ENCODE measurements at places on chromosomes 4 and X. TPM values are rescaled to one million over a fixed set of nuclear protein-coding genes. Genes with fewer than 3 reads are reported as not detected.

- no peak for DNase-seq
Measured at GRCh38 chr4:42488554-42488953, 91.3 kb downstream of the SHISA3 start.

DNA sequence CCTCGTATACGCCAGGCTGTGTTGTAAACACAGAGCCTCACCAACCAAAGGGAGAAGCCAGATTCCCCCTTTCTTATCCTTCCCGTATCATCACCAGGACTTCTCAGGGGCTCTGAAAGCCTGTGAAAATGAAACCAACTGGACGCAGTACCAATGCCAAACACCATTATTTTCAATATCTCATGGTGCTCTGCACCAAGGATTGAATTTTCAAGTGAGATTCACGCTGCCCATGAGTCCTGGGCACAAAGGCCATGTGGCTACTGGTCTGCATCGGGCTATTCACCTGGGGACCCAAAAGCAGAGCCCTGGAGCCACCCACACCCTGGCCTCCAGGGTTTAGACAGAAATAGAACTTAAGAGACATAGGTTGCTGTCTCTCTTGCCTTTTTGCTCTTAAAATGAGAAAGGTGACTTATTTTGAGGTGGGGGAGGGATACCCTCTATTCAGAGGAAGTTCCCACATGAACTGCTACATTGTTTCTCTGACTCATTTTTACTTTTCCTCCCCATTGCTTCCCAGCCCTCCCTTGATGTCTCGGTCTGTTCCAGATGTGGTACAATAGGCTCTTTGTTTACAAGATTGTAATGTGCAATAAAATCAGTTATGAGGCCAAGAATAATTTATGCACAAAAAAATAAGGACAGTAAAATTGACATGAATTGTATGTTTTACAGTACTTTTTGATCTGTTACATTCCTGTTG, 55.4 kb downstream of the MAML3 start:
- no peak for DNase-seq

GRCh38 chrX:105150557-105150956, 69.9 kb downstream of the TEX13A start:
- DNase-seq, result no peak

DNA sequence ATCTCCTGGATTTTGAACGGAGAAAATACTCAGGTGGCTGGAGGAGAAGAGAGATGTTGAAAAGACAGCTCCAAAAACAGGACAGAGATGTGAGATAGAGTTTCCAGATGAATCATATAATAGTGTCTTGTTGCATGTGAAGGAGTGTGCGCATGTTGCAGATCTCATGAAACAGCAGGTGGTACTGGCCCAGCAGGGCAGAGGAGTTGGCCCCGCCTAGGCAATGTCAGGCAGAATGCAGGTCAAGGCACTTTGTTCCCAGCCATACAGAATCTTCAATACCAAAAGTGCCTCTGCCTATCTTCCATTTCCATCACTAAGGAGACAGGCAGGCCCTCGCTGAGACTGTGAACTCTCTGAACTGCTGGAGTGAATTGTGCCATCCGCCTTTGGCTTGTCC, 63.9 kb upstream of the FAT1 start:
- no peak for DNase-seq

GRCh38 chr4:53431052-53431451, 53.6 kb downstream of the FIP1L1 start:
- no peak for DNase-seq

DNA sequence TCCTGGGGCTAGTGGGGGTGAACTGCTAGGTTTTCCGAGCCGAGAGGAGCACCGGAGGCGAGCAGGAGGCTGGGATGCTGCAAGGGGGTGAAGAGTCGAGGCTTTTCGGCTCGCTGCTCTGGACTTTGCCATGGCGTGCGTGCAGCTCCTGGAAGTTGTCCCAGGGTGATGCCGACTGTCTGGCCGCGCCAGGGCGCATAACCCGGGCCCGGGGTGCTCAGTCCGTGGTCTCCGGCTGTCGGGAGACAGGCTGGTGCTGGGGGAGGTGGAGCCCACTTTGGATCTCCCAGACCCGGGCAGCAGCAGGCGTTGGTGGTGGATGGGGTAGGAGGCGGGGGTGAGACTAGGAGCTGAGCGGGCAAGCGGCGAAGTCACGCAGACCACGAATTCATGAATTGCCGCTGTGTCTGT, 793 bp downstream of the GRIA3 start:
- DNase-seq, result peak; percentile 16

- DNase-seq, result no peak
Measured at GRCh38 chr4:15018361-15018760, 16.1 kb downstream of the CPEB2 start.

GRCh38 chr4:149110481-149110880, 668.3 kb upstream of the NR3C2 start:
- DNase-seq, result peak; percentile 32

Gene ARX
- 0.84 TPM for total RNA-seq

DNA sequence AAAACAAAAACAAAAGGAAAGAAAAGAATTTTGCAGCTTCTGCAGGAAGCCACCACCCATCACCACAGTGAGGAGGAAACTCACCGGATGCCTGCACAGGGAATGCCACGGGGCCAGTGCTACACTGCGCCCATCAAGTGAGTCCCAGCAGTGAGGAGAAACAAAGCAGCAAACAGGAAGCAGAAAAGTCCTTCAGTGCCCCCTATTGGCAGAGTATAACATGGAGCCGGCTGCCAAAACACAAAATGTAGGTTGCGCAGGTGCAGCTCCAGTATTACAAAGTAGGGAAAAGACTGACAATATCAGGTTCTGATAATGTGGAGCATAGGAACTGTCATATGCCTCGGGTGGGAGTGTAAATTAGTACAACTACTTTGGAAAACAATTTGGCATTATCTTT, 23.3 kb upstream of the SCML2 start:
- no peak for DNase-seq

DNA sequence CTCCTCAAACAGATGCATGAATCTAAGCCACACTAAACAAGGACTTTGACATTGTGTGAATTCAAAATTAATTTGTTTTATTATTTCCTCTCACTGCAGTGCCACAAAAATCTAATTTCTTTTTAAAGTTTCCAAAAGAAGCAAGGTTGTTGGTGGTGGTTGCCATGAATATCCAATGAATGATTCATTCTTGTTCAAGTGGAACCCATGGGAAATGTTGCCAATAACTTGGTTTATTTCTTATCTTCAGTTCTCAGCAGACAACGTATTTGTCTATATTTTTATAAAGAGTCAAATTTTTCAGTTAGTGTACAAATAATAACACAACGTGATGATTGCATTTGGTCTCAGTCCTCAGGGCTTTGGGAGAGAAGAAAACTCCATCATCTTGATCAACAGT, 309.4 kb upstream of the NOCT start:
- DNase-seq, result no peak

Gene STEEP1
- total RNA-seq, result 19.2 TPM

Gene IL21
- total RNA-seq, result not detected

GRCh38 chrX:10450959-10451355, 169.4 kb downstream of the MID1 start:
- DNase-seq, result no peak

Gene SLC25A43
- 19.1 TPM for total RNA-seq

- DNase-seq, result no peak
Measured at GRCh38 chr4:4856071-4857000, 3.1 kb upstream of the MSX1 start.

DNA sequence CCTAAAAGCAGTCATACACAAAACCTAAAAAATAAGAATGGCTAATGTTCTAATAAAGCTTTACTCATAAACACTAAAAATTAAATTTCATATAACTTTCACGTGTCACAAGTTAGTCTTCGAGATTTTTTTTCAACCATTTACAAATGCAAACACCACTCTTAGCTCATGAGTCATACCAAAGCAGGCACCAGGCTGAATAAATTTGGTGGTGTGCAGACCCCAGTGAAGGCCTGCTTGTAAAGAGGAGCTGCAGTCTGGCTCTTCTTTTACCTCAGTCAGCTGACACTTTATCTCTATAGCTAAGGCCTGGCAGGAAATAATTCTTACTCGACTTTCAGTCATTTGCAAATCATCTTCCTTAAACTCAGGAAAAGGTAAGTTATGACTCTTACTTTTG, 37.4 kb downstream of the CLOCK start:
- no peak for DNase-seq

Gene TMEM271
- not detected for total RNA-seq

- no peak for DNase-seq
Measured at GRCh38 chr4:128796934-128797333, 12.6 kb upstream of the JADE1 start.

- DNase-seq, result no peak
Measured at GRCh38 chr4:138223231-138223910, 18.8 kb downstream of the SLC7A11 start.

GRCh38 chrX:12956704-12957534, 18.0 kb upstream of the TMSB4X start:
- DNase-seq, result peak; percentile 50

GRCh38 chrX:452598-452997, 65.9 kb upstream of the PPP2R3B start:
- no peak for DNase-seq

Gene TLR2
- total RNA-seq, result 5.7 TPM

Gene PTPN13
- total RNA-seq, result 4.2 TPM

- DNase-seq, result peak; percentile 29
Measured at GRCh38 chrX:115561605-115562479, 868 bp downstream of the PLS3 start.

Gene FGB
- total RNA-seq, result 6.2 TPM

DNA sequence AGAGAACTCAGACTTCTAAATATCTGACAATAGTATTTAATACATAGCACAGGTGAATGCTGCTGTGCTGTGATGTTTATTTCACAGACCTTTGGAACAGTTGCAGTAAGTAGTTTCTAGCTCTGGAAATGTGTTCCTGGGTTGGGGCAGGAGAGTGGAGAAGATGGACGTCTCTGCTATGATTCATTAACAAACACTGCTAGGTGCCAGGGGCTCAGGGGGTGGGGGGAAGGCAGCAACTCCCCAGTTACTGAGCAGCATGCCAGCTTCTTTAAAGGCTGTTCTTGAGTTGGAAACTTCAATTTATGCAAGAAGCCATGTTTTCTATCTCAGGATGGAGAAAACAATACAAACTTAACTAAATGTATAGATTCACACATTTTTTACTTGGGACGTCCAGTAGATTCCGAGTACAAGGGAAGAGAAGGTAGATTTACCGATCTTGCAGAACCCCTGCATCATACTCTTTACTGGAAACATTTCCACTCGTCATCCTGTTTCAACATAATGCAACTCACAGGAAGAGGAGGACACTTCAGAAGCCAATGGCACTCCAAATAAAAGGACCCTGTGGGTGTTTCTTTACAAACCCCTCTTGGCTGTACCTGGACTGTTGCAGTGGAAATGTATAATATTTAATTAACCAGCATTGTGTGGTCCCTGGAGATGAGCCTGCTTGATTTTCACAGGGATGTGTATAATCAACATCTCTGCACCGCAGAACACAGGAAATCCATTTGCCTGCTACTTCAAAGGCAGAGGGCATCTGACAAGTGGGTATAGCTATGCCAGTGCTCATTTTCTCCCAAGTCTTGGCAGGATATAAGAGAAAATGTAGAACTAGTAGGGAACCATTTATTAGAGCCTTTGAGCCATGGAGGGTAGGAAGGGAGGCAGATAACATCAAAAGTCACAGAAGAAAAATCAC, 171.4 kb downstream of the SH3KBP1 start:
- DNase-seq, result no peak

GRCh38 chrX:39813631-39814277, 284.0 kb downstream of the BCOR start:
- DNase-seq, result peak; percentile 32

DNA sequence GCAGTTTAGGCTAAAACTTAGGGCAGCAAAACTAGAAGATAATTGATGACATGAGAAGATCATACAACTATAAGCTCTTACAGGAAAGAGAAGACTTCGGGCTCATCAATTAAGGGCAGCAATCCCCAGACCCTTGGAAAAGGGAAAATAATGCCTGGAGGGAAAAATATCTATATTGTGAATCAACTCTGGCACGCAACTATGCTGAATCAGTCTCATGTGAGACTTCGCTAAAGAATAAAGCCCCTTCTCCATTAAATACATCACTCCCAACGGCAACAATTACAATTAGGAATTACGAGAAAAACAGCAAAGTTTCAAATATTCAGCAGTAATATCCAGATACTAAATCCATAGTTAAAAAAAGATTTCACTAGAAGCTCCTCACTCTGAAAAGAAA, 2016.8 kb upstream of the IGFBP7 start:
- DNase-seq, result no peak

DNA sequence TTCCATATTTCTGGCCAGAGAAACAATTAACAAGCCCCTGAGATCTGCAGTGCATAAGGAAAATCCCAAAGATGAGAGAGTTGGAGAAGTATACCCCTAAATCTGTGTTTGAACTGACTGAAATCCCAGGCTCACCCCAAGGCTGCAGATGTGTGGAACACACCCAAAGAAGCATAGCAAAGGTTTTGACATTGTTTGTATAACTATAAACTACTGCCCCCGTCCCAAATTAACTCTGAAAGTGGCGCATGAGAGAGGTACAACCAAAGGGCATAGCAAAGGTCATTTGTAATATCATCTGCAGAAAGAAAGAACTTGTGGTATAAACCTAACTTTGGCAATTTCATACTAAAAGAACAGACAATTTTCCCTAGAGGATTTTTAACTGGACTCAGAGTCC, 157.9 kb downstream of the DCAF12L1 start:
- DNase-seq, result no peak

Gene UGT2B15
- 50.8 TPM for total RNA-seq

- DNase-seq, result no peak
Measured at GRCh38 chr4:138669479-138670315, 345.9 kb upstream of the NOCT start.

- DNase-seq, result no peak
Measured at GRCh38 chrX:132820675-132821074, 137.8 kb downstream of the HS6ST2 start.

GRCh38 chr4:147846318-147847155, 114.6 kb downstream of the ARHGAP10 start:
- DNase-seq, result no peak

Gene SHROOM4
- total RNA-seq, result 2.2 TPM

- no peak for DNase-seq
Measured at GRCh38 chrX:12494400-12495138, 296.6 kb upstream of the PRPS2 start.

DNA sequence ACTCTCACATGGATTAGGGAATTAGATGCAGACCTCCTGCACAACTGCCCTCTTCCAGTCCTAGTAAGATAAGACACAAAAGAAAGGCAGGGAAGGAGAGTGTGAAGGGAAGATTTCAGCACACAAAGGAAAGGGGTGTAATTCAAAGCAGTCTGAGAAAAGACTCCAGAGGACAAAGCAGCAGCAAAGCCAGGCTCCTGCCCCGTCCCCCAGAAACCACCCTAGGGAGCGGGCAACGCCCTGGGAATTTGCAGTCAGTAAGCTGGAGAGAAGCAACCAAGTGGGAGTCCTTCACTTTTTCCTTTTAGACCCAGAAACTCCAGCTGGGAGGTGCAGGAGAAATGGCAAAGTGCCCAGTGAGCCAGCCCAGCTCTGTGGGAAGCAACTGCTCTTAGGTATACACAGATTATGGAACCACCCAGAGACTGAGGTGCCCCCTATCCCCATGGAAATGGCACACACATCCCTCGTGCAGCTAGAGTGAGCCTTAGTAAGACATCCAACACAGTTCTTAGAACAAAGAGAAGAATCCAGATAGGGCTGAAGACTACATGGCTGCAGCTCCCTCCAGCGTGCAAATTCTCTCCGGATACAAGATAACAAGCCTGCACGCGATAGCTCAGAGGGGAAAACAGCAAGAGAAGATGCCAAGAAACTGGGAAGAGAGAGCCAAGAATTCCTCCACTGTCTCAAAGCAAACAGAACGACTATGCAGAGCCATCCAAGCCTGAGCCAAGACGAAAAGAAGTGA, 26.5 kb upstream of the IRAK1 start:
- no peak for DNase-seq

- no peak for DNase-seq
Measured at GRCh38 chr4:52552778-52553177, 106.3 kb downstream of the USP46 start.

Measured in colonic mucosa (tissue), 4 donors.